AG08396 (cell line): ENCODE measurements at places on chromosomes 6 and 20.

GRCh38 chr6:81130969-81131368 lies 621.5 kb downstream of the TENT5A start:
- DNase-seq, result no peak

DNA sequence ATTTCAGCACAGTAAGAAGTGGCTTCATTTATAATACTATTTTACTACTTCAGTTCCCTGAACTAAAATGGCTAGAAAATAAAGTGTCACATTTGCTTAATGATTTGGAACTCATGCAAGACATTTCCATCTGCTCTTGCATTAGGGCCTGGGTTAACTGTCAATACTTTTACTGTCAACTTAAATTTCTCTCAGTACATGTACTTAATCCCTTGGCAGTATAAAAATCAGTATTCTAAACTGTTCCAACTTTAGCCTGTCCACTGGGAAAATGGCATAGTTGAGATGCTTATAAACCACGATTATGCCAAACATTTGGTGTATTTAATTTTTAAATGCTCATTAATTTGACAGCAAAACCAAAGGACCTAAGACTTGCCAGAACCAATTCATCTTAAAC lies 154.5 kb downstream of the ASCC3 start:
- no peak for DNase-seq

GRCh38 chr6:111469543-111469942 lies 13.5 kb downstream of the REV3L start:
- no peak for DNase-seq

DNA sequence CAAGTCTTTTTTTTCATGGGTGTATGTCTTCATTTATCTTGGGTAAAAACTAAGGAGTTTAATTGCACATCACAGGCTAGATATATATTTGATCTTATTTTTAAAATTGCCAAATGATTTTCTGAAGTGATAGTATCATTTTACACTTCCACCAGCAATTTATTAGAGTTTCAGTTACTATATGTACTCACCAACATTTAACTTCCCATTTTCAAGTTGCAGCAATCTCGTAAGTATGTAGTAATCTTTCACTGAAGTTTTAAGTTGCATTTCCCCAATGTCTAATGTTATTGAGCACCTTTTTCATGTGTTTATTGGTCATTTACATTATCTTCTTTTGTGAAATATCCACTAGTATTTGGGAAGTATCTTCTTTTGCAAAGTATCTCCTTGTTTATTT lies 277.4 kb upstream of the CNR1 start:
- no peak for DNase-seq

- no peak for DNase-seq
Measured at GRCh38 chr20:12211361-12211760, 293.7 kb downstream of the BTBD3 start.

DNA sequence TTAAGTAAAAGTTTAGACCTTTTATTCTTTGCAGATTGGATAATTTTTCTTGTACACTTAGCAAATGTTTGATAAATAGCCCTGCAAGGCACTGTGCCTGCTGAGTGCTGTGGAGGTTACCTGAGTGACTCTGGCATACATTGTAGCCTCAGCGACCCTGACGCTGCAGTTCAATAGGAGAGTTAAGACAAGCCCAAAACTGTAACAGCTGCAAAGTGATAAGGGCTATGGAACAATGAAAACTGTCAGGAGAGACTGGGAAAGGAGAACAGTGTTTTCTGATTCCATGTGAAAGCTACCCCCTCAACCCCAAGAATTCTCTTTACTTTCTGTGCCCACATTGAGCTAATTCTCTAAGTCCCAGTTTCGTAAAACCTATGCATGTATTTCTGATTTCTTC lies 22.2 kb downstream of the HIVEP1 start:
- DNase-seq, result no peak
